Lung microvascular endothelial cell (primary cell): ENCODE measurements at places on chromosomes 7 and 10. TPM values are rescaled to one million over a fixed set of nuclear protein-coding genes. Genes with fewer than 3 reads are reported as not detected.
A peak's percentile ranks its signal among the peaks of the same experiment; 100 is the strongest.

GRCh38 chr10:121406823-121407545 is 191.3 kb downstream of the FGFR2 start:
- no peak for DNase-seq

DNA sequence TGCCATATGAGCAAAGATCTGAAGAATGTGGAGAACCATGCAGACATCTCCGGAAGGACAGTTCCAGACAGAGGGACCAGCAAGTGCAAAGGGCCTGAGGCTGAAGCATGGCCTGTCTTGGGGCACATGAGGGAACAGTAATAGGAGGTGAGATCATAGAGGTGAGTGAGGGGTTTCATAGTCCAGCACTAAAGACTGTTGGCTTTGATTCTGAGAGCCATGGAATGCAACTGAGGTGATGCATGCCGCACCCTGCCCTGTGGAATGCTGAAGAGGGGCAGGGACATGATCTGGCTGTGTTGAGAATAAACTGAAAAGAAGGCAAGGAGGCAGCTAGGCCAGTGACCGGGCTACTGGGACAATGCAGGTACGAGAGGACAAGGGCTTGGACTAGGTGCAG is 253.1 kb upstream of the KLF14 start:
- no peak for DNase-seq

GRCh38 chr7:134891262-134891695 is 95.0 kb upstream of the AGBL3 start:
- peak; percentile 98 for DNase-seq

BLNK gene
- total RNA-seq: not detected in 2 replicates

DNA sequence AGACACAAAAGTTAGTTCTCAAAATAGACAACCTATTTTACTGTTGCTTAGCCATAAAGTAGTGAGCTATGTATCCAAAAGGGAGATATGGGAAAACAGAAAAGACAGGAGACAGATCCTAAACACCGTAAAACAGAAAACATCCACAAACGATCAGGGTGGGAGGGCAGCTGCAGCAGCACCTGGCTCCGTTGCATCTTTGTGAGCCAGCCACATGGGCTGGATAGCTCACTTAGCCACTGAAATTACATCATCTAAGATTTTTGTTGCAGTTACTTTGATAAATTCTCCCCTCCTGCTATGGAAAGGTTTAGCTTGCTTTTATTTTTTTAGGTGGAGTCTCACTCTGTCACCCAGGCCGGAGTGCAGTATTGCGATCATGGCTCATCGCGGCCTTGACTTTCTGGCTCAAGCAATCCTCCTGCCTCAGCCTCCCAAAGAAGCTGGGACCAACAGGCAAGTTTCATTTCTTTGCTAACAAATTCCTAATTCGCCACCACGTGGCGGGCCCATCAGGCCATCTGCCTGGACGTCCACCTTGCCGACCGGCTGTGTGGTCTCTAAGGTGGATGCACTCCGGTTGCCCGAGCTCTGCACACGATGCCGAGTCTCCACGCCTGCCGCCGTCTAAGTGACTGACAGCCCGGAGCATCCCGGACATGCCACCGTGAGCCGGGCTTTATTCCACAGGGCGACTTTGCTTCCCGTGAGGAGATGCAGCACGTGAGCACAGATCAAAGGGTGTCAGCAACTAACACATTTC is 159.8 kb downstream of the DIP2C start:
- no peak for DNase-seq

NIPSNAP2 gene
- total RNA-seq: 33.5 and 33.6 TPM in 2 replicates

GRCh38 chr7:114656466-114656865 is 241.9 kb downstream of the FOXP2 start:
- no peak for DNase-seq

GRCh38 chr7:72805526-72806494 is 22.2 kb downstream of the TYW1B start:
- DNase-seq: no peak

GRCh38 chr7:82736633-82737032 is 293.1 kb upstream of the CACNA2D1 start:
- no peak for DNase-seq

LRRC61 gene
- 2.2 and 5.8 TPM in 2 replicates for total RNA-seq

METTL27 gene
- 0.99 and 4.1 TPM in 2 replicates for total RNA-seq

DNA sequence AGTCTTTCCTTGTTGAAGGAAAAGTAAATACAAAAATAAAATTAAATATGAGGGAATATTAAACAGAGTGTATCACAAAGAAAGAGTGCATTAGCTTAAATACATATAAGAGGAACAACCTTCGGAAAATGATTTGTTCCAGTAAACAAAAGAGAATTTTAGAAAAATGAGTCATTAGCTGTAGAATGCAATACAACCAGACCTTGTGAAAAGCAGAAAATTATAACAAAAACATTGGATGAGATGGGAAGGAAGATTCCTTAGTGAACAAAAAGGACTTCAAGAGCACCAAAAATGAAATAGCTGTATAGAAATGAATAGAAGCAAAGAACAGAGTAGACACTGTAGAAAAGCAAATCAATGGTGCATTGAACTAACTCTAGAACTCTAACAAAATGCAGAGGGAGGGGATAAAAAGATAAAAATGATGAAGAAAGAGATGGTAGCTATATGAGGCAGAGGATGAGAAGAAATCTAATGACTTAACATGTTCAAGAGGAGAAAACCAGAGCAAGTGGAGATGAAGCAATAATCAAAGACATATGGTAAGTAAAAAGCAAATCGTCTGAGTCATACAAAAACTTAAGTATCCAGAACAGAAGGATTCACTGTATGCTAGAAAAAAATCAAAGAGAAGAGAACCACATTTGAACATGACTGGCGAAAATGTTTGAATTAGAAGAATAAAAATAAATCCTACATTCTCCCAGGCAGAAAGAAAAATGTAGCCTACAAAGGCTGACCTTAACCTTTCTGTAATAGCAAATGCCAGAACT is 190.5 kb downstream of the TMEM26 start:
- DNase-seq: no peak

CYCS gene
- 26.2 and 34.3 TPM in 2 replicates for total RNA-seq

CTBP2 gene
- total RNA-seq: 60.6 and 79.6 TPM in 2 replicates

EN2 gene
- not detected in 2 replicates for total RNA-seq

- no peak for DNase-seq
These were observed 150.2 kb upstream of the UNC5B start for GRCh38 chr10:71062156-71062555.

DNA sequence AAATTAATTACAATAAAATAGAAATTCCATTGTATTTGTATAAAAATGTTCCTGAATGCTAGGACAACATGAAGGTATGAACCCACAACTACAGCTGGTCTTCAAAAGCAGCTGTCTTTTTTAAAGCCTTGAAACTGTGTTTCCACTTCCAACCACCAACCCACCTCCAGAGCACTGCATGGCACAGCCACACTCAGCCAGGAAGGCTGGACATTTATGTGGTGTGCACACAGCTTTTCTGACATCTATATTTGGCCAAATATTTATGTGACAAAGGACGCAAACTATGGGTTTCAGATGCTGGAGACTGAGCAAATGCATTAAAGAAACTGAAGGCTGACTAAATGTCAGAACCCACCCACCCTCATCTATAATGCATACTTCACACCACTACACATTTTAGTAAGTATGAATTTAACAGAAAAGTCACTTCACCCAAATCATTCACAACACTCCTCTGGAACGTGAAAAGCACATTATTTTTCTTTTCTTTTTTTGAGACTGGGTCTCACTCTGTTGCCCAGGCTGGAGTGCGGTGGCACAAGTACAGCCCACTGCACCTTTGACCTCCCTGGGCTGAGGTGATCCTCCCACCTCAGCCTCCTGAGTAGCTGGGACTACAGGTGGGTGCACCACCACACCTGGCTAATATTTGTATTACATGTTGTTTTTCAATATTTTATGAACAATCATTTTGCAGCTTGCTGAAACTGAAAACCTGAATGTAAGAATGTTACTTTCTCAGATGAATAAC is 27.9 kb upstream of the DAGLB start:
- DNase-seq: no peak

DNA sequence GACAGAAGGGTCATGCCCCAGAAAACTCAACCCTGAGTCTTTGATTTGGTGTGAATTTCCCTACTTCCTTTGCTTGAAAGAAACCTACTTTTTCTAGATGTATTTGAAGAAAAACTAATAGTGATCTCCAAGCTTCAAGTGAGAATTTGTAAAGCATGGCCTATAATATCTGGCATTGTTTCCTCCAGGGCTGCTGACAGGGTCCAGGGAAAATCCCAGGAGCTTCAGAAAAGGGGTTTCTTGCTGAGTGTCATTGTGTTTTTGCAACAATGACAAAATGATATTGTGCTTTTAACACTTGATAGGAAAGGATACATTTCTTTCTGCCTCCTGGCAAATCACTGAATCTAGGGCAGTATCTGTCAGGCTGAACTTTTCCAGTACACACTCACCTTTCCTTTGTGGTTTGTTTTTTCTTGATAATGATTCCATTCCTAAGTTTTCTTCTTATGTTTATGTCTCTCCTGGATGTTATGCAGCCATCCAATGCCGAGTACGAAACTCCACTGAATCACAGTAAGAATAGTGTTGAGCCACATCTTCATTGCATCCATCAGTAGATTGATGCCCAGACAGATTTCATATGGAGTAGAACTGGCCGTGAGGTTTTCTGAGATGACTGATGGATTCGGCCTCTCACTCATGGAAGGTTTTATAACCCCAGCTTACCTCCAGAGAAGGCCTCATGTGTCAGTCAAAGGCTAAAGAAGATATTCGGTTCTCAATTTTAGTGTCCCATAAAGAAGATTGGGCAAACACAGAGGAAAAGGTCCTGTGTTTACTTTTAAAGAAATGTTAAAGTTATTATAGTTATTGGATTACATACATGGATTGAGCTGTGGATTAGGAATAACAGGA is 76.9 kb upstream of the STEAP1B start:
- no peak for DNase-seq

DNA sequence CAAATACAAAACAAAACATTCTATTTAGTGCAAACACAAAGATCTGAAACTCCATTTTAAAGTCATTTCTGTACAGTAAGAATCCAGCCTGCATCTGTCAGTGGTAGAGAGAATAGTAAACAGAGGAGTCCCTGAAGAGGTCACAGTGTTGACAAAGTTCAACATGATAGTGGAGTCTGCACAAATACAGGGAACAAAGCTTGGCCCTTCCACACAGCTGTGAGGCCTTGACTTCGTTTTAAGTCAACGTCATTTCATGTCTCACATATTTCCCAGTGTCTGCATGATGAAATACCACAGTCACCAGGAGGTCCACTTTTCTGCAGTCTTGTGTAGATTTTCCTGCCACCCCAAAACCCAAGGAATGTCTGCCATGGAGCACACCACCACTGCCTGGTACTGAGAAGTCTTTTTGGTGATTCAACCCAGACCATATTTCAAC is 33.0 kb downstream of the CYP26A1 start:
- DNase-seq: no peak

DLX6 gene
- total RNA-seq: not detected in 2 replicates

DNA sequence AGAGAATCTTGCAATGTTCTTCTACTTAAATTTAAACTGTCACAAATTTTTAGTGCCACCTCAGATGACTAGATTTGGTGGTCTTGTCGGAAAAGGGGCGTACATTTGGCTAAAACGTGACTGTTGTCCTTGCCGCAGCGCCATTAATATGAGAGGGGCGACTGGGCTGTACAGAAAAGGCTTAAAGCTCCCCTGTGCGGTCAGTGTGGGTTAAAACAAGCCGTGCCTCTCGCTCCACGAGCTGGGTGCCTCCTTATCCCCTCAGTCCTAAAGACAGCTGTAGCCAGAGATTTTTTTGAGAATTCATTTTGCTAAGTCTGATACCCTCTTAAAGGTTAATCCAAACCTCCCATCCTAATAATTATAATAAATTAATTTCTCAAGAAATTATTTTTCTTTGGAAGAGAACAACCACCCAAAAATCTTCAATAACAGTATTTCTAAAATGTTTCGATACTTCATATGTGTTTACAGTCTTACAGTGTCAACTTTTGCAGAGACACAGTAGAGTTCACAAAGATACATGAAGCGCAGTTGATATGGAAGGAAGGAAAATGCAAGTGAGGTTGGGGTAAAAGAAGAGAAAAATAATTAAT is 68.6 kb downstream of the C7orf25 start:
- peak; percentile 57 for DNase-seq

DNA sequence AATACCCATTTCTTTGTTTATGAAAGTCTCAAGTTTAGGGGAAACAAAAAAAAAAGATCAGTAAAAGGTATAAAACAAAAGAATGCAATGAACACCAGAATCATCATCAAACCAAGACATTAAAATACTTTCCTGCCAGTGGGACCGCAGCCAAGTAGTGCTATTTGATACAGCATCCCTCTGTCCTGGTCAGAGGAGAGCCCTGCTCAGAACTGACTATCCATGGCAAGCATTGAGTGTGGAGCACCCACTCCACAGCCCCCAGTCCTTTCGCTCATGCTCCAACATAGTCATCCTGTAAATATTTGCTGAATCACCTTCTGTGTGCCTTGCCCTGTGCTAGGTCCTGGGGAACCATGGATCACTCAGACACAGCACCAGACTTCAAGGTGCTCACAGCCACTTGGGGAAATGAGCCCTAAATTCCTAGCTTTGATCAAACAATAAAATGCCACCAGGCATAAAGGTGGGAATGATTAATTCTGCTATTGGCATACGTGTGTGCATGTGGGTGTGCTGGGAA is 213.6 kb upstream of the TBX20 start:
- no peak for DNase-seq

MYO3A gene
- total RNA-seq: not detected in 2 replicates

CALML3 gene
- not detected in 2 replicates for total RNA-seq

DNA sequence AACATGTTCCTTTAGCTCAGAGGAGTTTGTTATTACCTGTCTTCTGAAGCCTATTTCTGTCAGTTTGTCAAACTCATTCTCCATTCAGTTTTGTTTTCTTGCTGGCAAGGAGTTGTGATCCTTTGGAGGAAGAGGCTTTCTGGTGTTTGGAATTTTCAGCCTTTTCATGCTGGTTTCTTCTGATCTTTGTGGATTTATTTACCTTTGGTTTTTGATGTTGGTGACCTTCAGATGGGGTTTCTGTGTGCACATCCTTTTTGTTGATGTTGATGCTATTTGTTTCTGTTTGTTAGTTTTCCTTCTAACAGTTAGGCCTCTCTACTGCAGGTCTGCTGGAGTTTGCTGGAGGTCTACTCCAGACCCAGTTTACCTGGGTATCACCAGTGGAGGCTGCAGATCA is 118.6 kb downstream of the PPP1R9A start:
- no peak for DNase-seq

DNA sequence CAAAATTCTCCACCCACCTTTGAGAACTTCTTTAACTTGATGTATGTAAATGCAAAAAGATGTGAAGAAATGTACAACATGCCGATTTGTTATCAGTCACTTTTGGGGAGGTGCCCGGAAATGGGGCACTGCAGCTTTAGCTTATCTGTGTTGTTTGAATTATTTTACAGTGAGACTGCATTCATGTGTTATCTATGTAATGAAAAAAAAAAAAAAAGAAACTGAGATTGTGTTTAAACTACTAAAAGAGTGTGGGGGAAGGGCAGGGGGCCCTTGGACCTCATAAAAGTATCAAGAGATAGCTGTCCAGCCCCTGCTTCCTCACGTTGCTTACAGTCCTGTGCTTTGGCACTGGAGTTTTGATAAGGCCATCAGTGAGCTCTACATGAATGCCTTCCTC is 259.4 kb downstream of the STK31 start:
- no peak for DNase-seq
